Mesenteric fat pad (tissue), 1 donor: ENCODE measurements at places on chromosomes 11 and 22. TPM values are rescaled to one million over a fixed set of nuclear protein-coding genes. Genes with fewer than 3 reads are reported as not detected.

The MS4A12 gene
- total RNA-seq: not detected

The MMP1 gene
- total RNA-seq: 0.26 TPM

The TRIM6 gene
- total RNA-seq: 1.4 TPM

The CADM1 gene
- total RNA-seq: 14.8 TPM

The MMP27 gene
- not detected for total RNA-seq

The RFPL1 gene
- not detected for total RNA-seq

The CRYAB gene
- 2,279 TPM for total RNA-seq

The CACNA1I gene
- total RNA-seq: 0.10 TPM

The TBX1 gene
- 3.0 TPM for total RNA-seq

The C22orf42 gene
- total RNA-seq: not detected

The PKP3 gene
- total RNA-seq: 1.2 TPM

The PGR gene
- total RNA-seq: 2.3 TPM

The WNT11 gene
- total RNA-seq: 34.1 TPM

The CCDC117 gene
- 23.1 TPM for total RNA-seq

The PHETA2 gene
- 11.0 TPM for total RNA-seq

The TMEM151A gene
- 0.19 TPM for total RNA-seq

The BCO2 gene
- 2.5 TPM for total RNA-seq

The TRIM29 gene
- 1.3 TPM for total RNA-seq

The MFRP gene
- not detected for total RNA-seq

The CRYBB2 gene
- not detected for total RNA-seq

The GNAZ gene
- total RNA-seq: 18.3 TPM

The PRR33 gene
- total RNA-seq: not detected

The CCDC188 gene
- total RNA-seq: 1.00 TPM

The SH3BP1 gene
- total RNA-seq: 15.0 TPM

The UPK2 gene
- not detected for total RNA-seq

The DUSP8 gene
- 14.8 TPM for total RNA-seq

The KDELR3 gene
- 19.0 TPM for total RNA-seq

The TSSK2 gene
- total RNA-seq: not detected

The SLC22A12 gene
- 0.29 TPM for total RNA-seq

The ARHGAP20 gene
- total RNA-seq: 20.6 TPM

The OR52H1 gene
- not detected for total RNA-seq

The APOL4 gene
- total RNA-seq: 51.4 TPM

The SLC6A5 gene
- not detected for total RNA-seq

The DDX25 gene
- not detected for total RNA-seq

The CHADL gene
- 2.9 TPM for total RNA-seq

The APOBEC3F gene
- total RNA-seq: 2.5 TPM

The TMEM179B gene
- 30.6 TPM for total RNA-seq
